HTR-8/SVneo (cell line): ENCODE measurements at places on chromosomes 2 and 18.

DNA sequence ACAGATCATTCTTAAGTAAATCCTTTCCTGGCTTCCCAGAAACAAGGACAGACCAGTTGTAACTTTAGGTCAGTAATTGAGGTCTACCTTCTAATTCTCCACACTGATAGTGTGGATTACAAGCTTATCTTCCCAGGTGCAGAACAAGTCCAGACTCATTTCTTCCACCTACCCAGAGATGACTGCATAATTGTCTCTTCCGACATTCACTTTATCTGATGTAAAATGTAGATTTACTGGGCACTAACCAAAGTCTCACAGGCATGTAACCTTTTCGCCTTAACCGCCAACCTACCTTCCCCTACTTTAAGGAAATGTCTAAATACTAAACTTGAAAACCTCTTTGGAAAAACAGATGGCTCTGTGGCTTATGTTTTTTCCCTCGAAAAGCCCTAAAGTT lies 96.2 kb downstream of the NCK2 start:
- DNase-seq = no peak

DNA sequence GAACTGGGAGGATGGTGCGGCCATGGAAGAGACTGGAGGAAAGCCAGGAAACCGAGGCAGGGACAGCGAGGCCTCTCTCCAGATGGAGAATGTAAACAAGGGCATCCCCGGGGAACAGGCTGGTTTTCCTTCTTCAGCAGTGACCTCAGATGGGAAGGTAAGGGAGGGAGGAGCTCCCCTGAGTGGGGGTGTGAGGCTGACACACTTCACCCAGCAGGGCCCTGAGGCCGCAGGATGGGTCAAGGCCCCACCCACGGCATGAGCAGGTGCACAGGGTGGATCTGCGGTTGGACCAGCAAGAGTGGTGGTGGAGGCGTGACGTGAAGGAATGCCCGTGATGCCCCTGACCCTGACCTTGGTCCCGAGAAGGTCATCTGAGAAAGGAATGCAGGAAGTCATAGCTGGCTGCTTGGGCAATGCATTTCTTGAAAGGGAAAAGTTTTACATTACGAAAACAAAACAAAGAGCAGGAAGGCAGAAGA lies 48.1 kb downstream of the ADCY3 start:
- no peak for DNase-seq

- DNase-seq = no peak
Observed at GRCh38 chr2:227036527-227036926, 127.5 kb downstream of the COL4A4 start.

- no peak for DNase-seq
Observed at GRCh38 chr2:166333801-166334200, 41.9 kb downstream of the SCN9A start.

GRCh38 chr2:144705328-144706245 lies 185.7 kb upstream of the ZEB2 start:
- DNase-seq = no peak

DNA sequence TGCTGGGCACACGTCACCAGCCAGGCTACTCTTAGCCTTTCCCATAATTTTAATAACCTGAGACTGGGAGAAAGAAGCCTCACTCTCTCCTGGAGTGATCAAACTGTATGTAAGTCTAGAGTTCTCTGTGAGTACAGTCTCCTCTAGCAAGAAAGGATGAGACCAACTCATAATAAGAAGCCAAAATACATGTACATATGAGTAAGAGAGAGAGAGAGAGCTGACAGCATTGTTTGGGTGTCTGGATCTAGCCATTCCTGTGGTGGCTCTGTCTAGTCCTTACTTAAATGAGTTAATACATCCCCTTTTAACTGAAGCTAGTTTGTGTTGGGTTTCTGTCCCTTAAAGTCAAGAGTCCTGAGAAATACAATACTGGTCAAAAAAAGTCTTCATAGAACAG lies 26.0 kb upstream of the ANXA4 start:
- DNase-seq = no peak

DNA sequence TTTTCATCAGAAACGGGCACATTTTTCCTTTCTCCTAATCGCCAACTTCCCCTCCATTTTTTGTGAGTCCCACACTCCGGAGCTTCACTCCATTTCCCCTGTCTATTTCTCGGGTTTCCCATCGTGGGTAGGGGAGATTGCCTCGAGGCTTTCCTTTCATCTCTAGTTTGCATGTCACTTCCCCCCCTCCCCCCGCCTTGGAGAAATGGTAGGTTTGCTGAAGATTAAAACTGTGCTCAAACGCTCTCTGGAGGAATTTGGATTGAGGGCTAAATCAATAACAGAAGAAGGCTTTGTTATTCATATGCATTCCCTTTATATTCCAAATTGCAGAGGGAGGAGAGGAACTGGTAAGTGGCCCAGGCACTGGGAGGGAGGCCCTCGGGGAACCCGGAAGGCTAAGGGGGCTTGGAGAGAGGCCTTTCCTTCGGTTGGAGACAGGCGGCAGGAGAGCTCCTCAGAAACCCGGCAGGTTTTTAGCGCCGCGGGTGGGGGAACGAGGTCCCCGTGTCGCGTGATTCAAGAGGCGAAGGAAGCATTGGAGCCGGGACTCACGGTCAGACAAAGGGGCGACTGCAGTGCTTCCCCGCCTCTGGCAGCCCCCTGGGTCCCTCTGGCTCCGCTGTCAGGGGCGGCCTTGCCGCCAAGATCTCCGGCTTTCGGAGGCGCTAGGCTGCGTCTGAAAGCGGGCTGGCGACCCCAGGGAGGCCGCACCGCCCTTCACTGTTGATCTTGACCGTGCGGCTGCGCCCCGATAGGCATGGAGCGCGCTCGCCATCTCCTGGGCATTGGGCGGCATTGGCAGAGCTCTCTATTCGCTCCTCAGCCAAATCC lies 2.4 kb upstream of the HOXD12 start:
- DNase-seq = peak; percentile 84

GRCh38 chr2:122168799-122169198 lies 413.3 kb downstream of the TSN start:
- DNase-seq = no peak

GRCh38 chr2:209431701-209432100 lies 7.9 kb downstream of the MAP2 start:
- peak; percentile 10 for DNase-seq

GRCh38 chr2:57460396-57461276 lies 586.0 kb upstream of the VRK2 start:
- no peak for DNase-seq

GRCh38 chr18:49580279-49580678 lies 18.4 kb downstream of the LIPG start:
- no peak for DNase-seq

DNA sequence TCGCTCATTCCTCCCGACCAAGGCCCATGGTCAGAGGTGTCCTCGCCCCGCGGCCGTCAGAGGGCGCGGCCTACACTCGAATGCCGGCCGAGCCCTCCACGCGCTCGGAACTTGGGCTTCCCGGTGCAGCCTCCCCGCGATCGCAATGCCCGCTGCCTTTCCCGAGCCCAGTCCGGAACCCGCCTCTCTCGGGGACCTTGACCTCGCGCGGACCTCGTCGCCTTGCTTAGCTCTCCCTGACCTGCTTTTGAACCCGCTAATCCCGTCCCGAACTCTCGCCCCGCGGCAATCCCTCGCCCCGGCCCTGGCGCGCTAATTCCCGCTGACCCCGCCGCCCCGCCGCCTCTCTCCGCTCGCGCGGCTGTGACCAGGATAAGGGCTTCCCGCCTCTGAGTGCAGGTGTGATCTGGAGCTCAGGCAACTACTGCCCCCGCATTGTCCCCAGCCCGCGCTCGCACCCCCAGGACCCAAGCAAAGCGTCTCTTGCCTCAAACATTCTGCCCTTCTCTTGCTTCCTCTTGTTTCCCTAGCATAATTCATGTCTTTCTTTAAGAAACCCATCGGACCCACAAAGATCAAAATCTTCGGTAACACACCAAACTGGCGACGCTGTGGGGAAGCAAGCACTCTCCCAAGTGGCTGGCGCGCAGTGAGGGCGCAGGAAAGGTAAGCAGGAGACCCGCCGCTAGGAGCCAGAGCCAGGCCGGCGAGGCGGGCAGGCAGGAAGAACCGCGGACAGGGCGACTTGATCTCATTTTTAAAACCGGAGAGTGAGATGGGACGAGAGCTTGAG lies 46.6 kb upstream of the ATP6V1B1 start:
- no peak for DNase-seq

GRCh38 chr2:73700661-73701447 lies 36.3 kb downstream of the TPRKB start:
- no peak for DNase-seq

GRCh38 chr2:192546565-192546964 lies 351.8 kb upstream of the TMEFF2 start:
- peak; percentile 34 for DNase-seq

DNA sequence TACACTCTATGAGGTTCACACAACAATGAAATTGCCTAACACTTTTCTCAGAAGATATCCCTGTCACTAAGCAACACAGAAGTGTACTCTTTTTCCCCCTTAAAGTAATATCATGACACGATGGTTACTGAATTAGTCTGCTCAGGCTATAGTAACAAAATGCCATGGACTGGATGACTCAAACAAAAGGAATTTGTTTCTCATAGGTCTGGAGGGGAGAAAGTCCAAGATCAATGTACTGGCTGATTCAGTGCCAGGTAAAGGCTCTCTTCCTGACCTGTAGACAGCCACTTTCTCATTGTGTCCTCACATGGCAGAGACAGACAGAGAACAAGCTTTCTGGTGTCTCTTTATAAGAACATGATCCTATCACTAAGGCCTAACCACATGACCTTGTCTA lies 211.9 kb downstream of the RBM43 start:
- DNase-seq = no peak

DNA sequence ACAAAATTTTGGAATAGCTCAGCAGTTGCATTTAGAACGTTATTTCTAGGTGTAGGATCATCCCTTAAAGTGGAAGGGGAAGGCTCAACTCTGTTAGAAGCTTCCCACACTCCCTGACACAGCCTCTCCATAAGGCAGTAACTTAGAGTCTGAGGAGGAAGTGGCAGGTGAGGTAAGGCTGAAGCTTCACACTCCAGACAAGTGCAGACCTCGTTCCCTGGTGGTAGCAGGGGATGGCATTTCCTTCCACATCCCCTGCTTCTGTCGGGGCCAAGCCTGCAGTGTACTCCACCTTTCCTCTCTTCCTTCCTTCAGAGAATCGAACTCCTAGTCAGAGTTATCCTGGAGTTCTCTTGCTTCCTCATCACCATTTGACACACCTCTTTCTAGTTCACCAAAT lies 224.7 kb downstream of the CYRIA start:
- no peak for DNase-seq

DNA sequence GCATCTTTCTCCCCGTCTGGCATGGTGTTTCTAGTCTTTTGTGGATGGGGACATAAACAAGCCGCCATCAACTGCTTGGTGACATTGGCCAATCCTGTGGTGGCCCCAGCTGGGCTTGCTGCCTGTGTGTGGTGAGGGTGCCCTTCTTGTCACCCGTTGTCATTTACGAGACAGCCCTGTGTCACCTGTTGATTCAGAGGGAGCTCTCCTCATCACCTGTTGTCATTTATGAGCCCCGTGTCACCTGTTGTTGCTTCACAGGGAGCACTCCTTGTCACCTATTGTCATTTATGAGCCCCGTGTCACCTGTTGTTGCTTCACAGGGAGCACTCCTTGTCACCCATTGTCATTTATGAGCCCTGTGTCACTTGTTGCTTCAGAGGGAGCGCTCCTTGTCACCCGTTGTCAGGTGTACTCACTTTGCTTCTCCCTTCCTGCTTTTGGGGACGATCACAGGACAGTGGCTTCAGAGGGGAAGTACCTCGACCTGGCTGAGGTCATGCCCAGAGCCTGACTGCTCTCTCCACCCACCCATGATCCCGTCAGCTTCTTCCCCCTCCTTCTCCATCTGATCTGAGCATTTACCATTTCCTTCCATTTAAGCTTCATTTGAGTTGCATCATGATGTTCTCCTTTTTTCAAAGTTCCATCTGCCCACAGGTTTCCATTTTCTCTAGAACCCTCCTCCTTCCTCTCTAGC lies 29.1 kb downstream of the HPCAL1 start:
- DNase-seq = no peak

DNA sequence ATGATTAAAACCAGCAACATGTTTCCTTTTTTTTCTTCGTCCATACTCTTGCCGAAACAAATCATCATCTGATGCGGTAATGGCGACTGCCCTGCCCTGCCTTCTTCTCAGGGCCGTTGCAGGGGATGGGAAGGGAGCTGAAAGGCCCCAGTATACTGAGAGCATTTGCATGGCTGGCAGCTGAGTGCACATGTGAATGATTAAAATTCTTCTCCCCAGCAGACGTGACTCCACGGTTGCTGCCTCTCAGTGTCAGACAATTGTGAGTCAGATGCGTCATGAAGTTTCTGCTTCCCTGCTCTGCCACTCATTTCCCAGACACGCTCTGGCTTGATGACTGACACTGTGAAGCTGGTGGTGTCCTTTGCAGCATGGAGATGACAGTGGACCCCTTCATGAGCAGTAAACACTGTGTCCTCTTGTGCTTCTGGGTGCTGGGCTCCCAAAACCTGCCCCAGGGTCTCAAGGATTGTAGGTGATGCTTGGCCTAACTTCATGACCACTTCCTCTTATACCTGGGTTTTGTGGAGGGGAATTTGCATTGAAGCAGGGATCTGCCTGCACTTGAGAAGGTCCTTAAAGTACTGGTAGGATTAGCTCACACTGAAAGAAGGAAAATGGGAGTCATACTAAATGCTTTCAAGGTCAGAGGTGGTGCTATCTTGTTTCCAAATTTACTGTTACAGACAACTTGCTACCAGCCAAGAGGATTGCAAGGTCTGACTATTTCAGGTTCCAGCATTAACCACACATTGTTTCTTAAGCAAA lies 222.5 kb upstream of the COPS8 start:
- DNase-seq = no peak

DNA sequence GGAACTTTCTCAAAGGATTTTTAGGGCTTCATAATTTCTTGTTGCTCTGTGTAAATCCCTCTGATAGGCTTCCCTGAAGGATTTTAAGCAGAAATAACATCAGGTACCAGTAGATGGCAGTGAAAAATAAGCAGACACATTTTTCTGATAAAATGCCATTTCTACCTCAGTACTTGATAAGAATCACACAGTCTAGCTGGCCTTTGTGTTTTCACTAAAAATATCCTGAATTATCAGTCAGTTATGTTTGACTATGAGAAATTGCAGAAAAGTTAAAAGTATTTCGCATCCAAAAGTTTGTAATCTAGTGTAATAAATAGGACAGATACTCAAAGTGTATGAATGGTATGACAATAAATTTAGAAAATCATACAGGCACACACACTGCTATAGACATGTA lies 68.7 kb downstream of the DNAJC10 start:
- DNase-seq = peak; percentile 30
